ENCODE measurements at places on chromosomes 7 and 10.

GRCh38 chr10:99999319-100000108, 10.2 kb downstream of the DNMBP start:
- no peak for DNase-seq

DNA sequence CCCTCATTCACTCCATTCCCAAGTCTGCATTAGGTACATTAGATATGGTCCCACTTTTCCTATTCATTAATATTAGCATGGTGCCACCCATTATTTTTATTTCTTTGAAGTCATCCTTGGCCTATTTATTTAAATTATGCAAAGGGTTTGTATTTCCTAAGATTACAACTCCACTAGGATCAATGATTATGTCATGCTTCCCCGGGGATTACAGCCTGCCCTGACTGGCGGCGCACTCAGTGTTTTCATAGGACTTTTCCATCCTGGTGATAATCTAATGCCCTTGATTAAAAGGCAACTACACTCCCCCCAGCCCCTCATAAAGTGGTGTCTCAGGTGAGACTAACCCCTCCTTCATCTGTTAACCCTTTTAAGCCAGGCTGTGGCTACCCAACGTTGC, 187.2 kb downstream of the POU6F2 start:
- no peak for DNase-seq

DNA sequence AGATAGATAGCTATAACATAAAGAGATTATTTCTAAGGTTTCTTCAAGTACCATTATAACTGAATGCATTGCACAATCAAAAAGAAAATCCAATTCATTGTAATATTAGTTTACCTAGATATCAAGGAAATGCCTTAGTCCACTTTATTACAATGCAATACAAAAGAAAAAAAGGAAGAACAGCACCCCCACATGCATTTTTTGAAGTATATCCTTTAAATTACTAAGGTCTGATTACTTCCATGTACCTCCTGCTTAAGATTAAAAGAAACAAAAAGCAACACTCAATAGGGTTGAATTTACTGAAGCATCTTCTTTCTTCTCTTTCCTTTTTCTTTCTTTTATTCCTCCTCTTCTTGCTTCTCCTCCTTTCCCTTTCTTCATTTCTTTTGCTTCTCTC, 973.8 kb upstream of the LRRTM3 start:
- no peak for DNase-seq

DNA sequence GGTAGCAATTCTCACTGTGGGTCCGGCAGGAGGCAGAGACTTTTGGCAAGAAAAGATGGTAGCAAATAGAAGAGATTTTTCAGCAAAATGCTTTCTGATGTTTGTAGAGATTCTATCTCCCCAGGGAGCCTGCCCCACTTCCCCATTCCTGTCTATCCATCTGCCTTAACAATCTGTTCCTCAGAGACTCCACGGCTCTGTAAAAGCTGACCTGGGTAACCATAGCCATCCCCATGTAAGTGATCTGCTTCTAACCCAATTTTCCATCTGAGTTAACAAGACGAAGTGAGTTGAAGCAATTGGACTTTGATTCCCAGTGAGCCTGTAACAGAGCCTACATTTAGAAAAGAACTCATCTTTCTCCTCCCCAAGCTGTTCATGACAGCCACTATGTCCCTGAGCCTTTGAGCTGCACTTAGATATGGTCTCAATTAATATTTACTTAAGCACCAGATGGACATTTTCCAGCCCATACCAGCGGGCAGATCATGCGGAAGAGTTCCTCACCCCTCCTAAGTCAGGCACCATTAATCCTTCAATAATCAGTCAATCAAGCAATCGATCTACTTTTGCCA, 896.1 kb downstream of the CCSER2 start:
- DNase-seq = no peak

GRCh38 chr7:48048113-48048512, 12.8 kb downstream of the C7orf57 start:
- DNase-seq = no peak

DNA sequence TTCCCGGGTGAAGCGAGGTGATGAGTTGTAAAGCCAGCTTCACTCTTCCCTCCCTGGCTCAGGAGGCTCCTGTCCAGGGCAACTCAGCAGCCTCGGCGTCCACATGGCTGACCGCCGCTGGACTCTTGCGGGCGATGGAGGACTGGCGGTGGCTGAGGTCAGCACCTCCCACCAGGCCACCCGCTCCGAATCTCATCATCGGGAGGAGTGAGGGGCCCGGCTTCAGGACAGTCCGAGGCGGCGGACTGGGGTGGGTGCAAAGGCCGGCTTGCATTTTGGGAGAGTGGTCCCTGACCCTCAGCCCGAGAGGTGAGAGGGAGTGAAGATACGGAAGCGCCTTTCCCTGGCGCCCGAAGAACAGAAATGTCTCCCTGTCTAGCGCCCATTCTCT, 759 bp downstream of the DNAJB12 start:
- DNase-seq = no peak

DNA sequence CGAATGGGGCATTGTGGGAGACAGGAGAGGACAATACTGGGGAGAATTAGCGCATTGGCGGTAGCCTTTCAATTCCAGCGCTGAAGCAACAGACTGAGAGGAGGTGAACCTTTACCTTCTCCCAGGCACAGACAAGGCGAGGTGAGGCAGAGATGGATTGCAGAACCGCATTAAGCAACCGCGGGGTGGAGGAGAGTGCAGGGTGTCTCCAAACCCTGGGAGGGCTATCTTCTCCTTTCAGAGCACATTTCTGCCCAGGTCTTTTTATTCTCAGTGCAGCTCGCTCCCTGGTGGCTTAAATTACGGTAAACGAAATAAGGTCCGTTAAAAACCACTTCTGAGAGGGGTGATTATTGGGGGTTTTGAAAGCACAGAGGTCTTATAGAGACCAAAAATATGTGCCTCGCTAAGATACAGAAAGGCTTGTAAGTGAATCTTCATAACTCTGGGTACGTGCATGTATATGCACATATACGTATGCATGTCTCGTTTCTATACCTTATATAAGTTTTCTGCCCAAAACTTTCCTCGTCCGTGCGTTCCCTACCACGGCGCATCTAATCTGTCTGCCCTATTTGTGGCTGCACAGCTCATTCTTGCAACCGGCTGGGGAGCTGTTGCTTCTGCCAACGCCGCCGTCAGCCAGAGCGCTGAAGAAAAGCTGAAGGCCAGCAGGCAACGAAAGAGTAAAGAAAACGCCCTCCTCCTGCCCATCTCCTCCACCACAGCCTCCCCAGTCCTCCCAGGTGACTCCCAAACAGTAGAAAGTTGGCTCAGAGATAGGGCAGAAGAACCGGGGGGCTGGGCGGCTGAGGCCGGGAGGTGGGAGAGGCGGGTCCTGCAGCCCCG, 895 bp upstream of the ZNF804B start:
- DNase-seq = no peak

- no peak for DNase-seq
Observed at GRCh38 chr10:122344741-122345258, 29.7 kb upstream of the PLEKHA1 start.

GRCh38 chr7:16099302-16099849, 322.0 kb downstream of the CRPPA start:
- no peak for DNase-seq

GRCh38 chr10:121568275-121568674, 30.0 kb downstream of the FGFR2 start:
- no peak for DNase-seq

- no peak for DNase-seq
Observed at GRCh38 chr7:107998150-107998549, 4.8 kb downstream of the LAMB1 start.

DNA sequence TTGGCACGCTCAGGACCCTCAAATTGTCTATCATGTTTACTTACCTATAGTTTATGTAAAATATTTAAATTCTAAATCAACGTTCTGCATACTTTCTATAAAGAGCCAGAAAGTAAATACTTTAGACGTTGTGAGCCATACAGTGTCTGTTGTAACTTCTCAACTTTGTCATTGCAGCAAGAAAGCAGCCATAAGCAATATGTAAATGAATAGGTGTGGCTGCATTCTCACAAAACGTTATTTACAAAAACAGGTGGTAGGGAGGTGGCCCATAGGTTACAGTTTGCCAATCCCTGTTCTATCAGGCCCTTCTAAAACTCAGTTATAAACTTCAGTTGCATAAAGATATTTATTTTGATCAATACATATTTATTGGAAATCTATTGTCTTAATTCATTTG, 12.1 kb upstream of the NPY start:
- DNase-seq = no peak

- no peak for DNase-seq
Observed at GRCh38 chr10:13086056-13086455, 13.9 kb upstream of the OPTN start.

DNA sequence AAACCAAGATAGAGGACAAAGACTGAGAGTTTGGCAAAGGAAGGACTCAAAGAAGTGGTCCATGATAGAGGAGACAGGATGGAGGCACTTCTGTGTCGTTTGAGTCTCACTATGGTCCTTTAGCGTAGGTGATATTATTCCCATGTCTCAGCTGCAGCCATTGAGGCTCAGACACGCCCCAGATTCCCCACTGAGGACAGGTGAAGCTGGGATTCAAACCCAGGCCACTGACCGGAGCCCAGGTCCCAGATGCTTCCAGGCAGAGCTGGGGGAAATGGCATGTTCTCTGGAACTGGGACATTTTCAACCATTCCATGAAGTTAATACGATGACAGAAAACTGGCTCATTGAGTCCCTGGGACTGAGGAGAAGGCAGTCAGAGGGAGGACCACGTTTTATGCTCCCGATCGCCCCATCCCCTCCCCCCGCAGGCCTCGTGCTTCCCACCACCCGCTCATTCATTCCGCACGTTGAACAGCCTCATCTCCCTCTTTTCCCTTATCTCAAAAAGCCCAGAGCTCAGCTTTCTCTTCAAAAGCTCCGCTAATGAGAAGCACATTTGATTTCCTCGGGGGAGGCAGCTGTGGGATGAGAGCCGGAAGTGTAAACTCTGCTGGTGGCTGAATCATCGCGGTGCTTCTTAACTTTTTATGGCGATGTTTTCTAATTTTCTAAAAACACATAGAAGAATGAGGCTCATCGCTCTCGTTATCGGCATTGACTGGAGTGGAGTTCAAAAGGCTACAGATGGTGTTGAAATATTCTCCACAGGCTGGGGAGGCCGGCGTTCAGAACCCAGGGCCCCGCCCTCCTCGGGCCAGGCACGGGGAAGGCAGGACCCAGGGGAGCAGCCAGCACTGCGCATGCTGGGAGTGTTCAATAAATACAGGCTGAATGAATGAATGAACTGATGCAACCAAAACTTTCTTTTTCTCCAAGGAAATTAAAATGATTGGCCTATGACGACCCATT, 64.0 kb downstream of the OAT start:
- no peak for DNase-seq

DNA sequence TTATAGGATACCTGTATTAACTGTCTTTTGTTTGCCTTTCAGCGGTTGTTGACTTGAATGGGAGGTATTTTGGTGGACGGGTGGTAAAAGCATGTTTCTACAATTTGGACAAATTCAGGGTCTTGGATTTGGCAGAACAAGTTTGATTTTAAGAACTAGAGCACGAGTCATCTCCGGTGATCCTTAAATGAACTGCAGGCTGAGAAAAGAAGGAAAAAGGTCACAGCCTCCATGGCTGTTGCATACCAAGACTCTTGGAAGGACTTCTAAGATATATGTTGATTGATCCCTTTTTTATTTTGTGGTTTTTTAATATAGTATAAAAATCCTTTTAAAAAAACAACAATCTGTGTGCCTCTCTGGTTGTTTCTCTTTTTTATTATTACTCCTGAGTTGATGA, 26.6 kb downstream of the RBM17 start:
- DNase-seq = no peak

DNA sequence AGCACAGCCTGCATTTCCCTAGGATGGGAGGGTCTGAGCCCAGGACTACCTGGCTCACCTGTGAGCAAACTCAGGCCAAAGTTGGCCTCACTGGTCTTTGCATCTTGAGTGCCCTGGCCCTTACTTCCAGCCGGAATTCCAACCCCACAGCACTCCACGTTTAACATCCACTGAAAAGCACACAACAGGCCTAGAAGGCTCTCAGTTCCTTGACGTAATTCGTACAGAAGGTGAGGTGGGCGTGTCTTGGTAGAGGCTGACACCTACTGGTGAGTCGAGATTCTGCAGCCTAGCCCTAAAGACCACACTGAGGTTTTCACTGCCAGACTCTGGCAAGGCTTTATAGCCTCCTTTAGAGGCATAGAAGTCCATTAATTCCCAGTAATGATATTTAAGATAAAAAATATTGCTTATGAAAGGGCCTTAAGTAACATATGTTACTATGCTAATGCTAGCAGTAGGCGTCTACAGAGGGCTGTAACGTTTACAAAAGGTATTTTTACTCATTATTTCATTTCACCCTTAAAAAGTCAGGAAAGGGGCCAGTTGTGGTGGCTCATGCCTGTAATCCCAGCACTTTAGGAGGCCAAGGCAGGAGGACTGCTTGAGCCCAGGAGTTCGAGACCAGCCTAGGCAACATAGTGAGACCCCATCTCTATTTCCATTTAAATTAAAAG, 95.8 kb downstream of the HIP1 start:
- DNase-seq = peak; percentile 66

Measured in GM12864 (cell line).